ENCODE measurements at places on chromosomes 2 and 18.

DNA sequence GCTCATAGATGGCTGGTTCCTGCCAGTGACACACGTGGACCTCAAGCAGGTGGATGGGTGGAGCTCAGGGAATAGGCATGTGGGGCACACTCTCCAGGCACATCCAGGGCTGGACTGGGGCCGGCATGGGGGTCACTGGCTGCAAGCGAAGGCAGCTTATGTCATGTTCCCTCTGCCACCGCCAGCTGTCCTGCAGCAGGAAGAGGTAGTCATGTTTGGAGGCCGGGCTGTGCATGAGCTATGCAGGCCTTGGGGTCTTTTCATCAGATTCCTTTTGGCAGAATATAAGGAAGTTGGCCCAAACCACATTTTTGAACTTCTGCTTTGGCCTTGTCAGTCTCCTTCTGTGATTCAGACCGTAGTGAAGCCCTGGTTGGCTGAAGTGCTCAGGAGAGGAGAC, 61.5 kb downstream of the AGAP1 start:
- no peak for DNase-seq

DNA sequence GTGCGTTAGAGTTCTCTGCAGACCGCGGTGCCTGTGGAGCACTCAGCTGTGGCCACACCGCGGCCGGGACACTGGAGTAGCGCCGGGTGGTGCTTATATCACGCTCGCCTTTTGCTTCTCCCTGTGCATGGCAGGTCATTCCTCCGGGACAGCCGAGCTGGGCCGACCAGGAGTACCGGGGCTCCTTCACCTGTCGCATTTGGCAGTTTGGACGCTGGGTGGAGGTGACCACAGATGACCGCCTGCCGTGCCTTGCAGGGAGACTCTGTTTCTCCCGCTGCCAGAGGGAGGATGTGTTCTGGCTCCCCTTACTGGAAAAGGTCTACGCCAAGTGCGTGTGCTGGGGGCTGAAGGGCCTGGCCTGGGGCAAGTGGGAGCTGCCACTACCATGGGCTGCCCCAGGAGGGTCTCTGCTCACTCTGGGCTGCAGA, 4.2 kb downstream of the CAPN10 start:
- no peak for DNase-seq

DNA sequence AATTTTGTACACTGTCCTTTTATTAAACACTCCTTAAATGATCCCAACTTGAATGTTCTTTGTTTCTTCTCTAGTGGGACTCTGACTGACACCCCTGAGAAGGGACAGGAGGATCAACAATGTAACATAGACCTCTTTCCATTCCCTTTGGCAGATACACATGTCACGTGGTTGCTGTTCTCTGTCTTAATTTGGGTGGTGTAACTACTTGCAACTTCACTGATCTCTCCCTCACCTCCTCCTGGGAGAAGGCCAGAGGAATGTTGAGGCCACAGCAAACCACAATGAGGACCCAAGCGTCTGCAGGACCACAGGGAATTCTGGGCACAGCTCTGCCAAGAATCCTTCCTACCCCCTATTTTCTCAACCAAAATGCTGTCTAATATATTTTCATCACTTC, 205.6 kb downstream of the RTP5 start:
- DNase-seq: no peak

DNA sequence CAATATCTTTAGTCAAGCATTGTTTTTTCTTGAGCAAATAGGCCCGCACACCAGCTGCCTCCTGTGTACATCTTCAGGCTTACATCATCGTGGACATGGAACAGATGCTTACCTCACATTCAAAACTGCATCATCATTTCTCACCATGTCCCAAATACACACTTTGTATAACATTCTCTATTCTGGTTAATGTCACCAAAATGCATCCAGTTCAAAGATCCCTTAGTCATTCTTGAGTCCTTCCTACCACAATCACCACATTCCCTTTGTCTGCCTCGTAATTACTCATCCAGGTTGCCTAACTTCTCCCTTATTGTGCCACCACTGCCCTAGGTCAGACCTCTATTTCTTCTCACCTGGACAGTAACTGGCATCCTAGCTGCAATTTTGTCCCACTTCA, 373.7 kb upstream of the GALNT5 start:
- no peak for DNase-seq

DNA sequence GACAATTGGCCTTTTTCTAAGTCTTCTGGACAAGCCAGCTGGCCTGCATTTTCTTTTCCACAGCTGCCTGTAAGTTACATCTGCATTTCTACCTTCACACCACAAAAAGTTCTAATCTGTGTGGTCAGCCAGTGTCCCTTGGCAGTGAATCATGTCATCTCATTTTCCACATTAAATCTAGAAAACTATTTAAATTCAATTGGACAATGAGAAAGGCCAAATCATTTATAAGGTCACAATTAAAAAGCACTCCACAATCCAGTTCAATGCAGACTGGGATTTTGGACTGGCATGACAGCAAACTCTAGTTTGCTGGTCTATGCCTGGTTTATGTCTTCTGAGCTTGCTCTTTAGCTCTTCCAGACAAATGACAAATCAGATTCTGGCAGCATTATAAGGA, 494.2 kb upstream of the SPHKAP start:
- no peak for DNase-seq

DNA sequence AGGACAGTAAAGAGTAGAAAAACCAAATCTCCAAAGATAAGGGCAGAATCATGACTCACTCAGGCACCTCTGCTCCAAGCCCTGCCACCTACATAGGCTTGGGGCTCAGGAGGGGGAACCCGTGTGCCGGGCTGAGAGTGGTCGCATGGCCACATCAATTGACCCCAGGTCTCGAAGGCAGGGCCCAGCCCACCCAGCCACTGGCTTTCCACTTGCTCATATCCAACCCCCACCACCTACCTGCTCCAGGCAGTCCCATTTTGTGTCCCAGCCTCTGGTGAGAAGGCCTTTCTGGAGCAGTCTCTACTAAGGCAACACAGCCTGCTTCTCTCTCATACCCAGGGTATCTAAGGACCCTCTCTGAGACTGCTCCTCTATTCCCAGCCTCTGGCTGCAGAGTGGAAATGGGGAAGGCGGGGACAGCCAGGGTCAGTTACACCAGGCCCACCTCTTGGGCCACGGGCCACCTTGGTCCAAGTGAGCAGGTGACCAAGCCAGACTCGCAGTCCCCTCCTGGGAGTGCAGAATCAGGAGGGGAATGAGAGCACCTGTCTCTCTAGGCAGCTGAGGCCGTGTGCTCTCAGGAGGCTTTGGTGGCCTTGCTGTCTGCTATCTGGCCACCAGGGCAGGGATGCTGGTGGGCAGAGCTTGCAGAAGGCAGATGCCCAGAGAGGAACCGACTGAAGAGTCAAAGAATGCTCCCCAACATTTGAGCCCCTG, 20.8 kb downstream of the TFCP2L1 start:
- no peak for DNase-seq
